Nucleus accumbens (tissue), 56 donors: ENCODE measurements at places on chromosomes 12 and 14.

- DNase-seq, result no peak
Measured at GRCh38 chr14:79567306-79567705, 644.0 kb downstream of the DIO2 start.

DNA sequence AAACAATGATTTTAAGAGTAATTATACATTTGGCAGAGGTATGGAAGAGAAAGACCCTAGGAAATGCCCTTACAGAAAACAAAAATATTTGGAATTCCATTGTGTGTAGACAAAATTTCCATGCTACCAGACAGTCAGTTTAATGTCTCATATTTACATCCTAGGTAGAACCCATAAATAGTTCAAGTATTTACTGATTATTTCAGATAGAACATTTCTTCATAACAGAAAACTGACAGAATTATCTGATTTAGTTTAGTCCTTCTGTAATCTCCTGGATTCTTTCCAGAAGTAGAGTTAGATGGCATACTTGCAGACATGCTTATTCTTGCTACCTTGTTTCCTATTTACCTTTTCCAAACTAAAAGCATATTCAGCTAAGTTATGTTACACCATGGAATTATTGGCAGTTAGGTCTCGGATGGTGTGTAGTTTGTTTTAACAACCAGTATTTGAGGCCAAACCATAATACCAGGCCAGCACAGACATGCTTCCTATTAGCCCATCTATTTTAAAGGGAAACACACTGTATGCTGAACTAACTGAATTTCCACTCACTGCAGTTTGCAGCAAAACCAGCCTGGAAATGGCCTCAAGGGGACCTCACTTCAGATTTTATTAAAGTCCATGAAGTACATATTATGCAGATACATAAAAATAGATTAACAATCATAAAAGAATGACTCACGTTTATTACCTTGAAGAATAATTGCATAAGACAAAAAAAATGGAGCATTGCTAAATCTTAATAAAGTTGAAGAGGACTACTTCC lies 126.6 kb upstream of the LRIG3 start:
- no peak for DNase-seq

DNA sequence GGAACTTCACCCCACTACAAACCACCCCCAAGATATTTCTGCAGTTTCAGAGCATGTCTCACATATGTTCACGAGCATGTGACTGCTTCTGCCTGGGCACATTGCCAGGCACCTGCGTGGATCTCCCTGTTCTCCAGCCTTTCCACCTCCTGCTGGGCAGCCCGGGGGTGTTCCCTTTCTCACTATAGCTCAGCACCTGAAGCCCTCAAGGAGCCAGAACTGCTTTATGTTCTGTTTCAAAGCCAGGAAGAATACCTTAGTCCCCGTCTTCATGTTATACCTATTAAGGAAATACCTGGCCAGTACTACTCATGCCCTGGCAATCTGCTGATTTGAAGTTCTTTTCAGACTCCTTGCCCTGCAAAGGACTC lies 4.2 kb upstream of the FGF6 start:
- no peak for DNase-seq

GRCh38 chr12:57776247-57776587 lies 3.8 kb downstream of the EEF1AKMT3 start:
- DNase-seq, result no peak

DNA sequence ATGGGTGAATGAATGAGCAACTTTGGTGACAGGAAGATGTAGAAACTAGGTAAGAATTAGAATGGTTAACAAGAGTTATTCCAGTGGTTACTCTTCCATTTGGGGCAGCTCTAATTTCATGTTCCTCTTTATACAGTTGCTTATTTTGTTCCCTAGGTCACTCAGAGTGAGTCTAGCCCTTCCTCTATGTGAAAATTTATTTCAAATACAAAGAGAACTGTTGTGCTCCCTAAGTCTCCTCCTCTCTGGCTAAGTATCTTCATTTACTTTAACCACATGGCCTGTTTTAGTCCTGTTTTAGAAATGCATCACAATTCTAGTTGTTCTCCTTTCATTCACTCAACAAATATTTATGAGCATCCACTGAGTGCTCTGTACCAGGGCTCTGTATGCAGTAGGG lies 51.1 kb upstream of the HIF1A start:
- no peak for DNase-seq

- DNase-seq, result no peak
Measured at GRCh38 chr12:90896164-90896563, 58.8 kb downstream of the CCER1 start.

DNA sequence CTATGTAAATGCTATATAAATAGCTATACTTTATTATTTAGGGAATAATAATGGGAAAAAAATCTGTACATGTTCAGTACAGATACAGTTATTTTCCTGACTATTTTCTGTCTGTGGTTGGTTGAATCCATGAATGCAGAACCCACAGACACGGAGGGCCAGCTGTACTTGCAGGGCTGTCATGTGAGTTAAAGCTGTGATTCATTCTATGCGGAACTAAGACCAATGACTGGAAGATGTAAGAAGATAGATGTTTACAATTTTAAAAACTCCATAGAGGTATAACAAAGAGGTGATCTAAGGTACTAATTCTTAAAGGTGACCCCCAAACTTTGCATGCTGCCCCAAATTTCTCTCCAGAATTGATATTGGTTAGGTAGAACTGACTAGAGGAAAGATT lies 14.6 kb downstream of the PCNX4 start:
- DNase-seq, result no peak

GRCh38 chr12:32895688-32896431 lies 717 bp downstream of the PKP2 start:
- DNase-seq, result peak; percentile 11

GRCh38 chr12:122681814-122682213 lies 21.3 kb downstream of the HCAR2 start:
- DNase-seq, result no peak

- no peak for DNase-seq
Measured at GRCh38 chr12:16121953-16122352, 155.5 kb downstream of the SLC15A5 start.

DNA sequence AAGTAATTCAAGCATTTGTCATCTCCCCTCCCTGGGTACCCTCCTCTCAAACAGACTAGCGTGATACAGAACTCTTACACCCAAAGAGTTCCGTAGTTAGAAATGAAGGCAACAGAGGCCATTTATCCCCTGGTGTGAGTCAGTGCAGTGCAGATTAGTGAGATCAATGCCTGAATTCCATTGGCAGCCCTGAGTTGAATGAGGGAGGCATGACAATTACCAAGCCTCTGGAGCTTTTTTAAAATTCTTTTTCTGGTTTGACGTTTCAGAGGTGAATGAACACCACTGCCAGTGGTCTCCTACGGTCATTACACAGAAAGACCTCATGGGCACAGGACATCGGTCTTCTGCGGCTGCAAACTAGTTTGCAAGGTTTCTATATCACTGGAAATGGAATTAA lies 94.4 kb downstream of the PRIMA1 start:
- no peak for DNase-seq

DNA sequence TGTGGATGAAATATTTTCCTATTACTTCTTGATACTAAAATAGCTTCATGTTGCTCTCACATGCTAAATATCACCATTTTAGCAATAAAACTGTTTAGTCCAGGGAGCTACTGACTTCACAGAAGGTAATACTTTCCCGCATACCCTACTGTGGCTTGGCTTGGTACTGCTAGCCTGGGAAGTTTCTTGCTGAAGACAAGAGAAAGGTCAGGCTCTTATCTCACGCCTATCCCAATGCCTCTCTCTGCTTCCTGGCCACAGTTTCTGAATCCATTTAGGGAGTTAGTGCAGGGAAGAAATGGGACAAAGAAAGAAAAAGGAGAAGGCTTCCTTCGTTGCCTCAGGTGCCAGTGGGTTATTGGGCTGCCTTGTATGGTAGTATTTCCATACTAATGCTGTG lies 228.3 kb downstream of the MDGA2 start:
- no peak for DNase-seq
